ENCODE measurements at places on chromosomes 12 and 14. TPM values are rescaled to one million over a fixed set of nuclear protein-coding genes. Genes with fewer than 3 reads are reported as not detected.
A peak's percentile ranks its signal among the peaks of the same experiment; 100 is the strongest.

DNA sequence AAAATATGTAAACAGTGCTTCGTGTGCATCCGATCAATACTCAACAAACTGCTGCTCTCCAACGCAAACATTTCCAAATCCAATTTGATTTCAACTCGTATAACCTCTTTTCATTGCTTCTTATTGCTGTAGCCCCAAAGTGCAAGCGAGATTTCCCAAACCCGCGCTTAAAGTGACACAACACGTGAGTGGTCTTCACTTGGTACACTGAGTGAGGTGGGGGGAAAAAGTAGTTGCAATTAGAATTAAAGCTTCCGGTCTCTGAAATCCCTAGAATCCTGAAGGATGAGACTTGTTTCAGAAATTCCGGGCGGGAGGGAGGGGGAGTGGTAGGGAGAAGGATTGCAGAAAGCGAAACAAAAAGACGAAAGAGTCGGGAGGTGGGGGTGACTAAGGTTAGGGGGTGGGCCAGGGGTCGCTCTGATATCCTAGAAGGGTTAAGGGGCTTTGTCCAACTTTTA, 387.5 kb downstream of the BCAT1 start:
- DNase-seq = no peak

GRCh38 chr14:64727551-64728071, 23.4 kb downstream of the PLEKHG3 start:
- peak; percentile 80 for DNase-seq

- DNase-seq = peak; percentile 65
Measured at GRCh38 chr14:100283984-100284881, 22.0 kb downstream of the SLC25A29 start.

DNA sequence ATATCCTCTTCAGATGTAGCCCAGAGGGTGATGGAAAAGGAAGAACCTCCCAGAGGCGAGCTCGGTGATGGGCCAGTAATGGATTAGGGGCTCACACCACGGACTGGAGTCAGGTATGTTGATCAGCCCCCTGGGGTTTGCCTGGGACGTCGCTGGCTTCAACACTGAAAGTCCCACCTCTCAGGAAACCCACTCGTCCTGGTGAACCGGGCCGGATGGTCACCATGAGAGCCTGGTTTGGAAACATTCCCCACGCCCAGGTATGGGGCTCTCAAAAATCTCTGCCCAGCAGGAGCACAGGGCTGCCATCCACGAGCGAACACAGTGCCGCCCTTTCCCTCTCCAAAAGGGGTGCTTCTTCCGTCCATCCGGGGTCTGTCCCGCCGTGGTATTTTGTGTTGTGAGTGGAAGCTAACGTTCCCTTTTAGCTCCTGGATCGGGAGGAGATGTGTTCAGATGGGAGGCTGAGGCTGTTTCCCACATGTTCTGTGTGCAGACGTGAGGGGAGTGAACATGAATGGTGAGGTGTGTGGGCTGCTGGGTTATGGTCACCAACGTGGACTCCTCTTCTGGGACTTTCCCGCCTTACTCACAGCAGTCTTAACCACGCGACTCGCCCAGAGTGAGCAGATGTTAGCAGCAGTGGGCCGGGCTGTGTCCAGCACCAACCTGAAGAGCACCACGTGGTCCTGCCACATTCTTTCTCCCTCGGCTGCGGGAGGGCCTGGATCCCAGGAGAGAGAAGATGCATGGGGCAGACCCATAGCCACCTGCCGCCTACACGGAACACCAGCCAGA, 139.2 kb downstream of the KIF26A start:
- peak; percentile 49 for DNase-seq

- no peak for DNase-seq
Measured at GRCh38 chr12:63967358-63968145, 123.1 kb downstream of the SRGAP1 start.

- no peak for DNase-seq
Measured at GRCh38 chr14:92515546-92516343, 2.2 kb downstream of the RIN3 start.

GRCh38 chr14:90039253-90040010, 22.4 kb upstream of the KCNK13 start:
- no peak for DNase-seq

- DNase-seq = no peak
Measured at GRCh38 chr12:116222358-116222757, 55.1 kb downstream of the MED13L start.

GRCh38 chr12:2892246-2892645, 1.6 kb downstream of the TULP3 start:
- no peak for DNase-seq

- DNase-seq = no peak
Measured at GRCh38 chr14:54985156-54985555, 41.7 kb downstream of the WDHD1 start.

DNA sequence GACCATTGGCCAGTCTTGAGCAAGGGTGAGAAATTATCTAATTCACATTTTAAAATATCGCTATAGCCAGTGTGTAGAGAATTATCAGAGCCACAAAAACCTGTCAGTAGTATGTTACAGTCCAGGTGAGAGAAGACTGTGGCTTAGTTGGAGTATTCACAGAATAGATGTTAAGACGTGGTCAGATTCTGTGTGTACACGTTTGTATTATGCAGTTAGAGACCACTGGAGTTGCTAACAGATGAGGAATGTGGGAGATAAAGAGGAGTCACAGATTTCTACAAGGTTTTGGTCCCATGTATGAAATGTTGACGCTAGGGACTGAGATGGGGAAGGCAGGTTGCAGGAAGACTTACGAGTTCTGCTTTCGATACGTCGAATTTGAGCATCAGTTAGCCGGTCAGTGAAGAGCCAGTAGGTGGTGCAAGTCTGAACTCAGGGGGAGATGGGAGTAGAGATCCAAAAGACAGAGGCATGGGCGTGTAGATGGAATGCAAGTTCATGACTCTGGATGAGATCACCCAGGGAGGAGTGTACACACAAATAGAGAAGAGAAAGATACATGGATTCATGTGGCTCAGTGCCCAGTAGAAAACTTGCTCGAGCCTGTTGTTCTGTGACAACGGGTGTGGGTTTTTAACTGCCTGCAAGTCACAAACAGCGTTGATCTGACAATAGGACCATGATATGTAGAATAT, 114.8 kb upstream of the FLRT2 start:
- peak; percentile 70 for DNase-seq

DNA sequence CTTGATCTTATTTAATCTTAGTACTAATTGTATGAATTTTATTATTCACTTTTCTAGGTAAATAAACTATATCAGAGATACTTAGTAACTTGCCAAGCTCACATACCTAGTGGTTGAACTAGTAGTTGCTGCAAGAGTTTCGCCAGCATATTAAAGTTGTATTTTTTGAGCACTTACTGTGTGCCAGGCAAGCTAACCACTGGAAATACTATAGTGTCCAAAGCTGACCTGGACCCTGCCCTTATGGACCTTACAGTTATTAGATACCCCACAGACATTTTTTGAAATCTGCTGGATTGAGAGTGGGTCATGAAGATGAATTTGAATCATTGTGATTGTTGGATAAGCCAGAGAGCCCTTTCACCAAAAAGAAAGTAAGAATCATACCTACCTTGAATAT, 125.0 kb downstream of the RAD51B start:
- DNase-seq = no peak

- DNase-seq = no peak
Measured at GRCh38 chr12:71810921-71811320, 28.6 kb upstream of the TBC1D15 start.

DNA sequence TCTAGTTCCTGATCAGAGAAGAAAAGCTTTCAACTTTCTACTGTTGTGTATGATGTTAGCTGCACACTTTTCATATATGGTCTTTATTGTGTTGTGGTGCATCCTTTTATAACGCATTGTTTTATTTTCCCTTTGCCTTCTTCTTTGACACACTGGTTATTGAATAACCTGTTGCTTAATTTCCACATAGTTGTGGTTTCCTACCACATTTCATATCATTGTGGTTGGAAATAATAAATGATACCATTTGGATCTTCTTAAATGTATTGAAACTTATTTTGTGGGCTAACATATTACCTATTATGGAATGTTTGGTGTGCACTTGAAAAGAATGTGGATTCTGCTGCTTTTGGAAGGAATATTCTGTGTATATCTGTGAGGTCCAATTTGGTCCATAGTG, 64.9 kb downstream of the GPHN start:
- DNase-seq = no peak

GRCh38 chr12:105198961-105199360, 37.0 kb downstream of the APPL2 start:
- no peak for DNase-seq

GRCh38 chr12:119259484-119259883, 75.0 kb upstream of the CCDC60 start:
- DNase-seq = no peak

- DNase-seq = no peak
Measured at GRCh38 chr12:113778432-113779132, 187.5 kb downstream of the RBM19 start.

DNA sequence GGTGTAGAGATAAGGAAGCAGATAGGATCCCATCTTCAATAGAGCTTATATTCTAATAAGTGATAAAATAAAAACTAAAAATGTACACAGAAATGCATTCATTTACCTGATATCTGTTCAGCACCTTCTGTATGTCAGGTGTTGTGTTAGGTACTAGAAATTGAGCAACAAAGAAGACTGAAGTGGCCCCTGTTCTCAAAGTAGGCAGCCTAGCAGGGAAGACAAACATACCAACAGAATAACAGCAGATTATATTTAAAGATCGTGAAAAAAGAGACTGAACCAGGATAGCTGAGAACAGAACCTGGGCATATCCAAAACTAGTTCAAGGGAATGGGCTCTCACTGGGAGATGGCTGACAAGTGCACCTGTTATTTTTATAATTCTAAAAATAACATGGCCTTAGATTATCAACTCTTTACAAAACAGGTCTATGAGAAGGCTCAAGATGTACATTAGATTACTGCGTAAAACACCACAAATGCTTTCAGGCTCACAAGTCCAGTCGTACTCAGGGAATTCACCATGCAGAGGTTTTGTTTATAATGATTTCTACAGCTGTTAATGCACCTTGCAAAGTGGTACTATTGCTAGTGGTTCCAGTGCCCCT, 16.4 kb downstream of the ANO6 start:
- no peak for DNase-seq

DNA sequence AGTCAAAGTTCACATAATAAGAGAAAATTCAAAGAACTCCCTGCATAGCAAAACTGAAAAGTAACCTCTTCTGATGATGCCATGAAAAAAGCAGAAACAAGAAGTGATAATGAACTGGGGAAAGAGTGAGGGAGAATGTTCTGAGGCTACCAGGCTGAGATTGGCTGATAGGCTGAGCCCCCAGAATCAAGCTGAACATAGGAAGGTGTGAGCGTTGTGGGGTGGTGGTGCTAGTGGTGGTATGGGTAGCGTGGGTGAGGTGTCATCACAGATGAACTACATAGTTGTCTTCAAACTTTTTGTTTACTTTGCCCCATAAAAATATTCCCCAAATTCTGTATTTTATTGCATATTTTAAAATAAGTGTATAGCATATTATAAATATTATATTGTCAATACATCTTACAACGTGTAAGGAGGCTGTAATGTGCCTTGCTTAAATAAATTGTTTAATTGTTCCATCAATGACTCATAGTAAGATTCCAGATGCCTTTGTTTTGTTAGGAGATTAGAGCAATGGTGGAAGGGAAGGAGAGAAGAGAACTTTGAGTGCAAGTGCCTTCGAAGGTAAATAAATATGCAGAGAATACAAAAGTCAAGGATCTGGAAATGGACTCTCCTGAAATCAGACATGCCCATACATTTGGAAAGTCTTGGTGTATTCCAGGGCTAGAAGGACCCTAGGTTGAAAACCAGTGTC, 15.8 kb upstream of the CFAP54 start:
- no peak for DNase-seq

- DNase-seq = no peak
Measured at GRCh38 chr12:113114447-113115178, 20.9 kb downstream of the RASAL1 start.

GRCh38 chr12:127749416-127749815, 517.6 kb upstream of the TMEM132C start:
- DNase-seq = no peak

DNA sequence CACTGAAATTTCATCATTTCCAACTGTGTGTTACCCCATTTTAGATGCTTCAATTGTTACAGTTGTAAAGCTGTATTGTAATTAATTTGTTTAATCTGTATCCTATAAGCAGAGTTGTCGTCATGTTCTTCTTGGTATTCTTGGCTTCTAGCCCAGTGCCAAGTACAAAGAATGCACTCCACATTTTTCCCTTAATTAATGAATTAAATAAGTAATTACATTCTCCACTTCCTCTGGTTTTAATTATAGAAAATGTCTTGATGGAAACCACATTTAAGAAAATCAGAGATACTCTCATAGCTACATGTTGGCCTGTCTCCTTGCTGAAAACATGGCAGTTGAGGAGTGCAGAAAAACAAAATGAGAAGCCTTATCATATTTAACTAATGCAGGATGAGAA, 746 bp downstream of the DNAI7 start:
- DNase-seq = no peak

DNA sequence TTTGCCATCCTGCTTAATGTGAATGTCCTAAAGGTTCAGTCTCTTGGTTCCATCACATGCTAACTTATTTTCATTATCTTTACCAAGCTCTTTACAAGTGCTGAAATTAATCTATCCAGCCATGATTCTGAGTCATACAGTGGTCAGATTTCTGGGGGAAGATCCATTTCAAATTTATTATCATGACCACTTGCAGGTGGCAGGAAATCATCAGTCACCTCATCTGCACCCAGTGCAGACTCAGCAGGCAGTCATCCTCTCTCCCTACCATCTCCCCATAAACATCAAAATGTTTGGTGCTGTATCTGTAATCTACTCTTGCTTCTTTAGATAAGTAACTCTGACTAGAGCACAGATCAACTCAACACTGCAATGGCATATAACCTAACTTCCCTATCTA, 23.5 kb downstream of the ATG14 start:
- DNase-seq = no peak

- DNase-seq = no peak
Measured at GRCh38 chr12:12024911-12025682, 45.6 kb upstream of the BCL2L14 start.

DNA sequence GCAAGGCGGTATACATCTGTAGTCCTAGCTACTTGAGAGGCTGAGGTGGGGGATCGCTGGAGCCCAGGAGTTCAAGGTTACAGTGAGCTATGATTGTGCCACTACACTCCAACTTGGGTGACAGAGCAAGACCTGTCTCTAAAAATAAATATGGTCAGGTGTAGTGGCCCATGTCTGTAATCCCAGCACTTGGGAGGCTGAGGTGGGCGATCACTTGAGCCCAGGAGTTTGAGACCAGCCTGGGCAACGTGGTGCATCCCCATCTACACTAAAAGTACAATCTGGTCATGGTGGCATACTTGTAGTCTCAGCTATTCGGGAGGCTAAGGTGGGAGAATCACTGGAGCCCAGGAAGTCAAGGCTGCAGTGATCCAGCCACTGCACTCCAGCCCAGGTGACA, 40.6 kb downstream of the HECTD1 start:
- DNase-seq = no peak

Gene CD27
- 0.42 TPM for total RNA-seq

Gene ORMDL2
- 27.3 TPM for total RNA-seq

Gene NFATC4
- 75.1 TPM for total RNA-seq

Gene STAC3
- 2.8 TPM for total RNA-seq

Gene NOVA1
- total RNA-seq = 13.1 TPM

Gene SMIM41
- not detected for total RNA-seq

Gene TMEM132D
- not detected for total RNA-seq

Gene SOX5
- total RNA-seq = 15.6 TPM

Gene RALGAPA1
- 73.2 TPM for total RNA-seq

Gene TMEM253
- not detected for total RNA-seq

Gene MARCHF9
- 9.4 TPM for total RNA-seq

Gene RNU4-1
- 4,532 TPM for total RNA-seq

Gene KRT7
- 4.1 TPM for total RNA-seq

Gene GNB3
- total RNA-seq = 3.6 TPM

Gene WBP11
- 39.2 TPM for total RNA-seq

Gene GUCY2C
- total RNA-seq = 0.10 TPM

Measured in posterior vena cava (tissue), 2 donors.